K562 (cell line): ENCODE measurements at places on chromosomes 7 and 10.

GRCh38 chr7:154985230-154985629 lies 17.7 kb downstream of the PAXIP1 start:
- no peak for DNase-seq

DNA sequence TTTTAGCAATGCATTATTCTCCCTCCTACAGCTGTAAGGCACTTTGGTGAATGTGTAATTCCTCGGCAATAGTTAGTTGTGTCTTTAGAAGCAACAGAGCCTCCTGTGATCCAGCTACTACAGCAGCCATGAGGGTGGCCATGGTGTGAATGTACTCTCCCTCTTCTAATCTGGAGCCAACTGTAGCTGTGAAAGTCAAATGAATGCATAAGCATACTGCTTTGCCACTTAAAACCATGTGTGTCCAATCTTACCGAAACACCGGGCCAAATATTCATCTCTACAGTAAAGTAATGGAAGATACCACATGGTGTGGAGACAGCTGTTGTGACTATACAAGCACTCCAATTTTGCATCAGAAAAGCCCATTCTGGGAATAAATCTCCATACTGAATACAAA lies 195.0 kb downstream of the DNAJC1 start:
- peak; percentile 34 for DNase-seq

GRCh38 chr10:63209705-63210104 lies 76.6 kb downstream of the NRBF2 start:
- DNase-seq, result no peak

- DNase-seq, result no peak
These were observed 402.3 kb upstream of the PCDH15 start for GRCh38 chr10:55203319-55203718.

DNA sequence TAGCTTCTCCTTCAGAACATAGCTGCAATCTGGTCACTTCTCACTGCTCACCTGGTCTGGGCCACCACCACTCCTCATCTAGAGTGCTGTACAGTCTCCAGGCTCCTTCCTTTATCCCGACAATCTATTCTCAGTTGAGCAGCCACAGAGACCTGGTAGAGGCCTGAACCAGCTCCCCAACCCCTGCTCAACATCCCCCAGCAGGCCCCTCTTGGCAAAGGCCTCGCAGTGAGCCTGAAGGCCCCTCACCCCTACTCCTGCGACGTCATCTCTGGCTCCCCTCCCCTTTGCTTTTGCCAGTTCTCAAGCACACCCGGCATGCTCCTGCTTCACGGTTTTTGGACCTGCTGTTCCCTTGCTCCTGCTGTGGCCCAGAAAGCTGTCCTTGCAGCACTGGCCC lies 113.9 kb downstream of the ARHGAP22 start:
- no peak for DNase-seq
